ENCODE measurements at places on chromosomes 5 and 9.

DNA sequence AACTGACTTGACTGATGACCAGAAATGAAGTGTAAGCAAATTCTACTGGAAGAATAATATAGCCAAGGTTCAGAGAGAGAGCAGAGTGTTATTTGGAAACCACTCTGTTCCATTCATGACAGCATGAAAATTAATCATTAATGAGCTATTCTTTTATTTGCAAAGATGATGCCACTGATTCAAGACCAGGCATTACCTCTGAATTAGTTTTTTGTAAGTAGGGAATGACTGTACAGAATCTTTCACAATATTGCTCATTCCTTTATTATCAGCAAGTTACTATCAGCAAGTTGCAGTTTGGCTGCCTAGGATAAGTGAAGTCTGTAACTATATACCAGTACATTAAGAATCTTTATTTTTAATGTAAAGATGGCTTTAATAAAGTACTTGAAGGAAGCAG is 75.1 kb upstream of the RGMB start:
- no peak for DNase-seq

GRCh38 chr5:83474991-83475390 is 3.4 kb downstream of the VCAN start:
- DNase-seq = no peak

GRCh38 chr9:69718218-69718617 is 41.6 kb downstream of the PTAR1 start:
- DNase-seq = no peak

DNA sequence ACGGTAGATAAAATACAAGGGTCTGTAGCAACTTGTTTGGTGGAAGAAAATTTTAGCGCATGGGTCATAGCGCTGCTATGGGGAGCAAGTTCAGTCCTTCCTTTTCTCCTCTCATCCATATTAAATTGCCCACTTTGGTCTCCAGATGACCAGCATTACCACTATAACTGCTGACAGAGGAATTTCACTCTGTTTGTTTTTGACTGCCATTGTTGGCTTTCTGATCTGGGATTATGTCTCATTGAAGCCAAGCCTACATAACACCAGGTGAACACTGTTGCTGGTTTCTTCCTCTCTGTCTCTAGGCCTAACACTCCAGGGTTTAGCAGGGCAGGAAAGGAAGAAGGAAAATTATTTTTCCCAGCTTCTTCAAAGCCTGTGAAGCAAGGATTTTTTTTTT is 6.6 kb upstream of the SUB1 start:
- no peak for DNase-seq

- no peak for DNase-seq
Measured at GRCh38 chr9:121071370-121071755, 3.4 kb upstream of the CNTRL start.

DNA sequence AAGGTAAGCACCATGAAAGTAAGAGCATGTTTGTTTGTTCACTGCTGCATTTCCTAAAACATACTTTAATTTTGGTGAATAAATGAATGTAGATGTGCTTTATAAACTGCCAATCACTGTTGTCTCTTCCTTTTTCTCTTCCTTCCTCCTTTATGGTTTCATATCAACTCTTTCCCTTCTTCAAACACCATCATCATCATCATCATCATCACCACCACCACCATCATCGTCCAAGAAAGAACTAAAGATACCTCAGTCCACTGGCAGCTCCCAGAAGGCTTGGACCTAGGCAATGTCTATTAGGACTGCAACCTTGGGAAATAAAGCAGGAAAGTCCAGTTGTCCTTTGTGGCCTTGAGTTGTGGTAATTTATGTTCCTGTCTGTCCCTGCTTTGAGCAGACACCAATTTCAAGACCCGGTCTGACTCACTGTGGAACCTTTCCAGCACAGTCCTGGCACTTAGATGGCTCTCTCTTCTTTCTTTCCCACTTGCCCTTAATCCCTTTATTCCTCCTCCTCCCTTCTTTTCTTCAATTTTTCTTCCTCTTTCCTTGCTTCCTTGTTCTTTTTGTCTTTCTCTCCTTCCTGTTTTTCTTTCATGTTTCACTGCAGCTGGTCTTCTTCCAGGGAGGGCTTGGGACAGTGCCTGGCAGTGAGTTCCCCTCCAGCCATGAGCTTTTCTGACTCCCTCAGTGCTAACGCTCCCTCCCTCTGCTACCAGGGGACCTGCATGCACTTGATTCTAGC is 99.3 kb downstream of the ANGPTL2 start:
- DNase-seq = no peak

DNA sequence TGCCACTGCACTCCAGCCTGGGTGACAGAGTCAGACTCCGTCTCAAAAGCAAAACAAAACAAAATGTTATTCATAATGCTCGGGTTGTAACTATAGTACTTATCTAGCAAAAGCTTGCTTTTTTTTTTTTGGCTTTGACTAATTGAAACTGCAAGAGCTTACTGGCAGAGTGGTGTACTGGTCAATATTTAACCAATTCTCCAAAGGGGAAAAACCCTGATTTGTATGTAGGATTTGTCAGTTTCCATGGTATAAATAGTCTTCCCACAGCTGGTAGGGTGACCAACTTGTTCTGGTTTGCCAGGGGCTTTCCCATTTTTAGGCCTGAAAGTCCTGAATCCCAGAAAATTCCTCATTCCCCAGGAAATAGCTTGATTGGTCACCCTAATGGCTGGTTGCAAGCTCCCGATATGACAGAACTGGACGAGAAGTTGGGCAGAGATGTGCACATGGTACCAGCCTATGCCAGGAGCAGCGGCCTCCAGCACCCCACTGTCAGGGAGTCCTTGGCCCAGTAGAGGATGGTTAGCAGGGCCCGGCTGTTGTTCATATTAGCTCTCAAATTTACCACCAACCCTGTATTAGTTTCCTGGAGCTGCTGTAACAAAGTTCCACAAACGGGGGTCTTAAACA is 58.0 kb downstream of the FXN start:
- no peak for DNase-seq

DNA sequence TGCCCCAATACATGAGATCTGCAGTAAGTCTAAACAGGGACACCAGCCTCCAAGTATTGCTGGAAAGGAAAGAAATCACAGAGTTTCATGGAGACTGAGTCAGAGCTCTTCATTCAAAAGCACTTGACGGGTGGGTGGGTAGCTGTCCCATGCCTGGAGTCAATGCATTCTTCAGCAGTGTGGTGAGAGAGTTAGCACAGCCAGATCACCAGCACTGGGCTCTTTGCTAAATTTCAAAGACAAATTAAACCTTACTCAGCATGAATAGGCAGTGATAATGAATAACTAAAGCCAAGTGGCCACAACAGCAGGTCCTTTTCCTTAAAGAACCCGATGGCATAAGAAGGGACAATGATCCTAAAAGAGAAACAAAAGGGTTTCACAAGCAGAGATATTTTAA is 192.4 kb downstream of the ACTL7B start:
- no peak for DNase-seq

DNA sequence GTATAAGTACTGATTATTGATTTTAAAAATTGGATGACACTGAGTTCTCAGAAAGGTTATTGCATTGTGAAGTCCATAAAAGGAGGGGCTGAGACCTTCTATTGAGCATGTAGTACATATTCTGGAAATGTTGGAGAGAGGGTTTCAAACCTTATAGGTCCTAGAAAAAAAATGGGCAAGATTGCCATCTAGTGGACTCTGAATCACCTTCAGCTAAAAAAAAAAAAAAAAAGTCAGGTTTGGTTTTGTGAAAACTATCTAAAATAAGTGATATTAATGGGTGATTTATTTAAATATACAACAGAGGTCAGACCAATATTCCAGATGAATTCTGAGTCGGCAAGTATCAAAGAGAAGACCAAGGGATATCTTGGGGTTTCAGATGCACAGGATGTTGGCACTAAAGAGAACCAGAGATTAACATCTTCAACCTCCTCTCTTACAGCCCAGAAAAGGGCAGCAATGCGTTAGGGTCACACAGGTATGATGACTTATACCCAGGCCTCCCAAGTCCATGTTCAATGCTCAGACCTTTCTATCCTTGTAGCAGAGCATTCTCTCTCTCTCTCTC is 109.8 kb upstream of the NMUR2 start:
- no peak for DNase-seq

DNA sequence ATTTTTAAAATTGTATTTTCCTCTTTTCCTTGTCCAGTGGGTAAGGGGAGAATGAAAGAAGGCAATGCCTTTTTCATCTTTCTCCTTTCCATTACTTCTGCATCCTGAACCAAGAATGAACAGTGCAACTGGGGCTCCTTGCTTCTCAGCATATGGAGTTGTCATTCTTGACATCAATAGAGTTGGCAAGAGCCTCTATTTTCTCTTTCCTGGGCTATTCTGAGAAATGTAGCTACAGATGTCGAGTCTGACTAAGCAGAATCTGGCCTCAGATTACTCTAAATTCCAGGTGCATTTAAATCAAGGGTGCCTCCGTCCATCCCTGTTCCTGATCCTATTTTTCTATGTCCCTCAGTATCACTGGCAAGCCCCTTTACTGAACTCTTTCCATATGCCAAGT is 244.8 kb downstream of the GLIS3 start:
- DNase-seq = no peak

- DNase-seq = no peak
Measured at GRCh38 chr9:14868772-14869583, 41.2 kb downstream of the FREM1 start.

GRCh38 chr5:151589878-151590570 is 1.1 kb downstream of the FAT2 start:
- DNase-seq = no peak

DNA sequence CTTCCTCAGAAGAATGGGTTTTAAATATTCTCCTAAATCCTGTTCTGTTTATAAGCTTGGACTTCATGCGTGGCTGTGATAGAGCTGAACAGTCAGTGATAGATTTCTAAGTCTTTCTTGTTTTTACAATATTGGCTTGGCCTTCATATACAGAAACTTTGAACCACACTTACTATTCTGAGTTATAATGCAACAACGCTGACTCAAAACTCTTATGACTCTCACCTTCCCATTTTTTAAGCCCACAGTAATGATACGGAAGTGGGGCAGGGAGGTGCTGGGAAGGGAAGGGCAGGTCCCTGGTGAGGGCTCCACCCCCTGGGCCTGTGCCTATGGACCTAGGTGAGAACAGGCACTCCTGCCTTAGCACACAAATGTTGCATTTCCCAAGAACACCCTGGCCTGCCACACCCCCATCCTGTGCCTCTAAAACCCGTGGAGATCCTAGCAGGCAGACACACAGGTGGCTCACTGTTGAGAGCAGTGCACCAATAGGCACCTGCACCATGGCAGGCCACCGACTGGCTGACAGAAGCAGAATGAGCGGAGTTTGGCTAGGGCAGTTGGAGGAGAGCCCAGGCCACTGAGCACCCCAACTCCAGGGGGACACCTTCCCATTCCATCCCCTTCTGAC is 376.7 kb downstream of the GABRG2 start:
- DNase-seq = no peak

GRCh38 chr5:134463991-134464760 is 52.5 kb upstream of the CDKN2AIPNL start:
- peak; percentile 10 for DNase-seq

GRCh38 chr5:32709750-32710549 is 1.2 kb upstream of the NPR3 start:
- DNase-seq = peak; percentile 74

DNA sequence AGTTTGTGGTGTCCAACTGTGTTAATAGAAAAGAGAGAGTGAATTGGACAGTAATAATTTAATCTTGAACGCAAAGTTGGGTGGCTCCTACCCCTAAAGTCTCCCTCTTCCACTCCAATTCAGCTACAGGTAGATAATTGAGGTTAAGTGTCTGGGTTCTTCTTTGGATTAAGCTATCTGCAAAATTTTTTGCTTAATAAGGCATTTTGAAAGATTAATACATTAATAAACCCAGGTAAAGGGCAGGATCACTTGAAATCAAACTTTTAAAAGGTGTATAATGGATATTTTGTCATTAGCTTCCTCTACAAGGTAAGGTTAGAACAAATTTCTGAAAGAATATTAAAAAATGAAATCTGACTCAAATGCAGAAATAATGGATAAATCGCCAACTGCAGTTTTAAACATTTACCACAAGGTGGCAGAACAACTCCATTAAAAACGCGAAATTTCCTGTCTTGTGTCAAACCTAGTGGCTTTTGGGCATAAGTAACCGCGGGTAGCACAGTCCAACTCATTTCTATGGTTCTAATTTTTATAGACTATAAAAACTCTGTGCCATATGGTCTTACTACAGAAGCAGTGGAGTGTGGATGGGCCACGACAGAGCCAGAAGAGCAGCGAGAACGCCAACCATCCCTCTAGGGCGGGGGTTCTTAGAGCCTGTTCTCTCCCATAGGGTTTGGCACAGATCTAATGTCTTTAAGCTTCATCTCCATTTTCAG is 276.5 kb downstream of the ARHGEF28 start:
- no peak for DNase-seq

DNA sequence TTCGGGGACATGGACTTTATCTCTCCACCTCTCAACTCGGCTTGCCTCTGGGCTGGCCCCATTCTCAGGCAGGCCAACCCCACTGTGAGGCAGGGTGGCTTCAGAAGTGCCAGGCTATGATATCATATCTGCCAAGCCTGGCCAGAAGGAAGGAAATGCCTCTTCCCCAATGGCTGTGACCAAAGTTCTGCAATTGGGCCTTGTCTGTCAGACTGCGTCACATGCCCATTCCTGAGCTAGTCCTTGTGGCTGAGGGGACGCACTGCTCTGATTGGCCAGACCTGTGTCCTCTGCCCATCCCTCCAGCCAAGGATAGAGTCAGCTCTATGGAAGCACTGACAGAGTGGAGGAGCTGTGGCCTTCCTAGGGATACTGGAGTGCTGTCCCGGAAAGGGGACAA is 11.9 kb downstream of the SMIM23 start:
- no peak for DNase-seq

DNA sequence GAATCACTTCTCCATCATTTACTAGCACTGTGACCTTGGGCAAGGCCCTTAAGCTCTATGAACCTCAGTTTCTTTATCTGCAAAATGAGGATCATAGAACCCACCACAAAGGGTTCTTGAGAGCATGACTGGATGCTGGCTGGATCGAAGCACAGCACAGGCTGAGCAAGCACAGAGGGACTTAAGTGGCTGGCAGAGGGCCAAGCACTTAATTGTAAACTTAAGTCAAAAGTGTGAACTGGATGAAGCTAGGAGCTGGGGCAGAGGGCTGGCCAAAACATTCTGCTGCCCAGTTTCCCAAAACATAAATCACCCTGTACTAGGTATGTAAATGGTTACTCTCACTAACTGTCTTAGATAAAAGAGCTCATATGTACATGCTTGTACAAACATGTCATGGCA is 112.3 kb upstream of the WWC1 start:
- DNase-seq = no peak

DNA sequence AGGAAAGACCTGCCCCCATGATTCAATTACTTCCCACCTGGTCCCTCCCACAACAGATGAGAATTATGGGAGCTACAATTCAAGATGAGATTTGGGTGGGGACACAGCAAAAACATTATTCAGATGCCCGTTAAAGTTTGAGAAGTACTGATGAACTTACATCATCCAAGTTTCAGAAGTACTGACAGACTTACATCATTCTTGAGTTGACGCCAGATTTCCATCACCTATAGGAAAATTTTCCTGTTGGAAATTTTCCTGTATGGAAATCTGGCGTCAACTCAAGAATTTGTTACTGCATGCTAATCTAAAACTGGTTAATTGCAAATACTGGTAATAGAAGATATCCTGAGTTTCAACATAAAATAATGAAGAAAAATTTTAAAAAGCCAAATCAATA is 975.9 kb downstream of the MAT2B start:
- no peak for DNase-seq

- no peak for DNase-seq
Measured at GRCh38 chr5:63923914-63924313, 38.3 kb downstream of the HTR1A start.
